ENCODE measurements at places on chromosomes 4 and X.
A peak's percentile ranks its signal among the peaks of the same experiment; 100 is the strongest.

DNA sequence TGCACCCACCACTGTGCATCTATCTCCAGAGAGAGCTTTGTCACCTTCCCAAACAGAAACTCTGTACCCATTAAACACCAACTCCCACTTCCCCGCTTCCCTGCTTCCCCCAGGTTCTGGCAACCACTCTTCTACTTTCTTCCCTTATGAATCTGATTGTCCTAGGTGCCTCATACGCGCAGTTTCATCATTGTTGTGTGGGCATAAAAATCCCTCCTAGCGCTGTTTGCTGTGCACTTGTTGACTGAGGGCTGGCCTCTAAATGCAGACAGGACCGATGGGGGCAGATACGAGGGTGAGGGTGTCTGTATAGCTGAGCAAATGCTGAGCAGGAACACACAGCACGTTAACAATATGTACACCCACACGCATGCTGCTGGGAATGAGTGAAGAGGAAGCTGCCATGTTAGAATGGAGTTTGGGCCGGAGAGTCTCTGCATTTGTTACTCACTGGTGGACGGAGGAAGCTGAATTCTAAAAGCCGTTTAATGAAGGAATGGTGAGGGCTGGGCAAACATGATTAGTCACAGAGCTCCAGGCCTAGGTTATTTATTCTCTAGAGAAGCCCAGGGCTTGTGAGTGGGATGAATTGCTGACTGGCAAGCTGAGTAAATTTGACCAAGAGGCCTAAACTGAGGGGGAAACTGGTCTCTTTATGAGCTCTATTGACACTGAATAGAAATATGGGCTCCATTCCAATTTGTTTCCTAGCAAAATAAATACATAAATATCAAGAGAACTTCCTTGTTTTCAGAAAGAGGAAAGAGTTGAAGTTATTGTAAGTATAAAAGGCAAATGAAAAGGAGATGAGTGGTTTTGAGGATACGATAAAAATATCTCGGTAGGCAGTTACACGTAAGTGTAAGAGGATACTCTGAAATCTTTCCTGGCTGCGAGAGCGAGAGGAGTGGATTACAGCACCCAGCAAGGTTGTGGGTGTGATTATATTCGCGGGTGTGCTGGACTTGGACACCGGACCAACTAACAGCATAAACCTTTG, 95.9 kb upstream of the RPS6KA3 start:
- DNase-seq, result no peak

- peak; percentile 12 for DNase-seq
Observed at GRCh38 chr4:108171339-108172230, 2.9 kb upstream of the LEF1 start.

- DNase-seq, result no peak
Observed at GRCh38 chrX:114842181-114842580, 175.2 kb downstream of the IL13RA2 start.

DNA sequence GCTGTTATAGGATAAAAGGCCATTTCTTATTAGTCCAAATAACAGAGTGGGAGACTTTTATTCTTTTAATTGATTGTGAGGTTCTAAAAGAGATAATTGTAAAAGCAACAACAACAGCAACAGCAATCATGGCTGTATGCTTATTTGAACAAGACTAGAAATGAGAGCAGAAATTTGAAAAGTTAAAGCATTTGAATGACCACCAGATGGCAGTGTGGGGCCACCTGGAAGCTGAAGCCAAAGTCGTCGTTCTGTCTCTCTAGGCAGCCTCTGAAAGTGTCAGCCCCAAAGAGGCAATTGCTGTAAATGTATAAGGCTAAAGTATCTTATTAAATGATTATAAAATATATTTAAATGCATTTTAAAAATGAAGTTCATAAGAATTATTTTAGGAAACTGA, 42.2 kb downstream of the SH2D1A start:
- DNase-seq, result peak; percentile 26

- no peak for DNase-seq
Observed at GRCh38 chr4:118968813-118969212, 80.2 kb downstream of the SYNPO2 start.

DNA sequence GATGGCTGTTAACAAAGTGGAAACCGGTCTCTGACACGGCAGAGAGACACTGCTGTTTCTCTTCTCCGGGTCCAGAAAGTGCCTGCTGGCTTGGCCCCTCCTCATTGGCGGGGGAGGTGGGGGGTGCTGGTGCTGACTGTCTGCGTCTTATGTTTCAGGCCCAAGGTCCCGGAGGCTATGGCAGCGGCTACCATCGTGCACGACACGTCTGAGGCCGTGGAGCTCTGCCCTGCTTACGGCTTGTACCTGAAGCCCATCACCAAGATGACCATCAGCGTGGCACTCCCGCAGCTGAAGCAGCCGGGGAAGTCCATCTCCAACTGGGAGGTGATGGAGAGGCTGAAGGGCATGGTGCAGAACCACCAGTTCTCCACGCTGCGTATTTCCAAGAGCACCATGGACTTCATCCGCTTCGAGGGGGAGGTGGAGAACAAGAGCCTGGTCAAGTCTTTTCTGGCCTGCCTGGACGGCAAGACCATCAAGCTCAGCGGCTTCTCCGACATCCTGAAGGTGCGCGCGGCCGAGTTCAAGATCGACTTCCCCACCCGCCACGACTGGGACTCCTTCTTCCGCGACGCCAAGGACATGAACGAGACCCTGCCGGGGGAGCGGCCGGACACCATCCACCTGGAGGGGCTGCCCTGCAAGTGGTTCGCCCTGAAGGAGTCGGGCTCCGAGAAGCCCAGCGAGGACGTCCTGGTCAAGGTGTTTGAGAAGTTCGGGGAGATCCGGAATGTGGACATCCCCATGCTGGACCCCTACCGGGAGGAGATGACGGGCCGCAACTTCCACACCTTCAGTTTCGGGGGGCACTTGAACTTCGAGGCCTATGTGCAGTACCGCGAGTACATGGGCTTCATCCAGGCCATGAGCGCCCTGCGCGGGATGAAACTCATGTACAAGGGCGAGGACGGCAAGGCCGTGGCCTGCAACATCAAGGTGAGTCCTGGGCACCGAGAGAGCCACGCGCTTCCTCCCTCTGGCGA, 2.2 kb downstream of the AKAP17A start:
- no peak for DNase-seq

GRCh38 chrX:110396735-110397134, 38.1 kb downstream of the RTL9 start:
- no peak for DNase-seq

DNA sequence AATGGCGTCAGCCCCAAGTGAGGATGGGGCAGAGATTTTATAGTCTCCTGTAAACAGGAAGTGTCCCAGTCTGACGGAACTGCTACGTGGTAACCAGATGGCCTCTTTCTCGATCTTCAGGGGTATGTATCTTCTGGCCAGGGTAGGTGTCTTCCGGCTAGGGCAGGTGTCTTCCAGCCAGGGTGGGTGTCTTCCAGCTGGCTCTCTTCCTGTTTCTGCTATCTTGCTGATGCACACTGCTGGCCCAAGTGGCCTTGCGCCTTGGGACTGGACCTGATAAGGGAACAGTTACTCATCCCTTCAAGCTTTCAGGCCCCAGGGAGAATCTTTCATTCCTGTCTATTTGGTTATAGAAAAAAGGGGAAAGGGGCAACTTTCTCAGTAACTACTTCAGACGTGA, 178.7 kb upstream of the MAGEE2 start:
- DNase-seq, result no peak

DNA sequence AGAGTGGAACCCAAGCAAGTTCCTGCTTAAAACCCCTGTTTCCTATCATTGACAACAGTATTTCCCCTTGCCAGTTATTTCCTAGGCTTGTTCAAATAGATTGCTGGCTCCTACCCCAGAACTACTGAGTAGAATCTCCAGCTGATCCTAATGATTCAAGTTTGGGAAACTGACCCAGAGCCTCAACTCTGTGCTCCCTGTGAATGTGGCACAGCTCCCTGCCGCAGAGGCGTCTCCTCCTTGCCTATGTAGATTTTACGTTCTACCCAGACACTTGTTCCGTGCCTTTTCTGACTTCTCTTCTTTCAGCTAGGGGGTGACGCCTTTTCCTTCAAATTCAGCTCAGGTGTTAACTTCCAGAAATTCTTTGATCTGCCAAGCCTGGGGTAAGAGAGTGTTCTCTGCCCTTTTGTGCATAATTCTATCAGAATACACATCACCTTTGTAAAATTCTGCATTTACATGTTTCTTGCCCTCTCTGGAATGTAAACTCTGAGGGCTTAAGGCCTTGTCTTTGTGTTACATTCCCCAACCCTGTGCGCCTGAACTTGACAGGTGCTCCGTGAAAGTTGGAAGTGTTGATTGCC, 4.4 kb downstream of the LSM6 start:
- no peak for DNase-seq

- no peak for DNase-seq
Observed at GRCh38 chrX:36336751-36337150, 417.2 kb downstream of the CFAP47 start.

- DNase-seq, result no peak
Observed at GRCh38 chr4:10783351-10783750, 98.8 kb upstream of the CLNK start.

DNA sequence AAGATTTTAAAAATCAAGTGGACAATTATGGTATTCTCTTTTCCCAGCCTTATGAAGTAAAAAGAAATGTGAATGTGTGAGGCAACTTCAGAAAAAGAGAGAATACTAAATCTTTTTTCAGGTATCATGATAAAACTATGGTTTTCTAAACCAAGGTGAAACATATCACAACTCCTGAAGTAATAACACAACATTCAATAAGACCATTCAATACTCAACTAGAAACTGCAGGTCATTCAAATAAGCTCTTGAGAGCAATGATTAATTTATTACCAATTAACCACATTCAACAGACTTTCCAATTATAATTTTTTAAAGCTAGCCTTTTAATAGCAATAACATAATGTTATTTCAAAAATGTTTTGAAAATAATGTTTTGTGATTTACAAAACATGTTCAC, 35.8 kb downstream of the SLC10A7 start:
- no peak for DNase-seq

DNA sequence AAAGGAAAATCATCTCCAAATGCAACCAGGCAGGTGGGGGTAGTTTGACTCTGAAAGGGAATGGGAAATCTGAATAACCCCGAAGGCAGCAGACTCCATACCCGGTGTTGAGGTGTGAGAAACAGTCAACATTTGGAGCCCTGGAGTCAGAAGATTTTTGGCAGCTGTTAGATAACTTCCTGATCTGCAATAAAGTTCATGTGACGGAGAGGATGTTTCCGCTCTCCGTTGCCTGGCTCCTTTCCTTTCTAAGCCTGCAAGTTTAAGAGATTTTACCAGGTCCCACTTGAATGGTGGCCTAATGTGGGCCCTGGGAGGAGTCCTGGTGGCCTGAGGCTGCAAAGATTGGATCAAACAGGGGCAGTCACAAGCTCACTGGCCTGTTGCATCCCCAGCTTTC, 27.7 kb downstream of the HAND2 start:
- no peak for DNase-seq

GRCh38 chr4:38856046-38856445, 571 bp downstream of the TLR6 start:
- no peak for DNase-seq

- DNase-seq, result no peak
Observed at GRCh38 chrX:152810403-152810802, 20.2 kb downstream of the CETN2 start.

DNA sequence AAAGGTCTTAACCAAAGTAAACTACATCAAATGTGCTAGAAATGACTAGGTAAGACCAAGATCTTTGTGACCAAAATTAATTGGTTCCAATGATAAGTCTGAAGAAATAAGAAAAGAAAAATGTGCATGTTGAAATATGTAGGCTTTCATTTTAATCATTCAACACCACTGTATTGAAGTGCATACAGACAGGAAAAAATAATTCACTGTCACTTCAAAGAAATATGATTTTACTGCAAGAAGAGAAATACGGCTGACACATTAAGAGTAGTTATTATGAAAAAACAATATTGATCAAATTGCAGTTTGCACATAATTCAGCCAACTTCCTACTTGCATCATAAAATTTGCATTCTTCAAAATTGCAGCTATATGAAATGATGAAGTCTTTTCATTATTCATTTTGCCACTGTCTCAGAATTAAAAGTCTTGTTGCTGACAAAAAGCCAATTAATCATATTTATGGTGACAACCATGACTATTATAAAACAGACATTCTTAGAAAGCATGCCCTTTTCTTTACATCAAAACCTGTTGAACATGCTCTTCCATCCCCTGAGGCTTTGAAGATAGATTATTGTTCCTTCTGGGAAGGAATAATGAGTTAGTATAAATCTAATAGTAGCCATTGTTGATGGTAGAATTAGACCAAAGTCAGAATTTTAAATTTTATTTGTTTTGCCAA, 405.9 kb upstream of the MAD2L1 start:
- DNase-seq, result no peak

GRCh38 chr4:87050596-87050995, 115.8 kb downstream of the AFF1 start:
- DNase-seq, result no peak

- no peak for DNase-seq
Observed at GRCh38 chrX:38560776-38561125, 591 bp upstream of the TSPAN7 start.

- DNase-seq, result no peak
Observed at GRCh38 chr4:26942871-26943270, 82.2 kb downstream of the STIM2 start.

Measured in activated naive CD4-positive, alpha-beta T cell (primary cell).